Activated T-cell treated with anti-CD3 and anti-CD28 coated beads, Interleukin-2, amount 50 U/mL, for 4 hours (primary cell): ENCODE measurements at places on chromosomes 7 and 10. TPM values are rescaled to one million over a fixed set of nuclear protein-coding genes. Genes with fewer than 3 reads are reported as not detected.

KIFBP gene
- 11.4 TPM for total RNA-seq

CPA2 gene
- total RNA-seq: 0.87 TPM

SAP25 gene
- total RNA-seq: 7.6 TPM

TMEM176B gene
- total RNA-seq: 0.58 TPM

CHRM2 gene
- total RNA-seq: 0.22 TPM

CCNJ gene
- 8.9 TPM for total RNA-seq

TMEM184A gene
- 0.19 TPM for total RNA-seq

AKR1D1 gene
- total RNA-seq: not detected

SEMA4G gene
- 0.35 TPM for total RNA-seq

MPP7 gene
- 2.9 TPM for total RNA-seq

TMEM196 gene
- not detected for total RNA-seq

ASB10 gene
- not detected for total RNA-seq

GPR85 gene
- not detected for total RNA-seq

DNA sequence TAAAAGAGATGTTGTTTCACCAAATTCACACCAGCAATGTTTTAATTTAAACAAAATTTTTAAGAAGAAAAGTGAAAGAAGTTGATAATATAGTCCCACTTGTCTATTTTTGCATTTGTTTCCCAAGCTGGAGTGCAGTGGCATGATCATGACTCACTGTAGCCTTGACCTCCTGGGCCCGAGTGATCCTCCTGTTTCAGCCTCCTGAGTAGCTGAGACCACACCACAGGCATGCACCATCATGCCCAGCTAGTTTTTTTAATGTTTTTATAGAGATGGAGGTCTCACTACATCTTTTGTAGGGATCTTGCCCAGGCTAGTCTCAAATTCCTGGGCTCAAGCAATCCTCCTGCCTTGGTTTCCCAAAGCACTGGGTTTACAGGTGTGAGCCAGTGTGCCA, 14.1 kb upstream of the NDUFA5 start:
- DNase-seq: no peak

DNA sequence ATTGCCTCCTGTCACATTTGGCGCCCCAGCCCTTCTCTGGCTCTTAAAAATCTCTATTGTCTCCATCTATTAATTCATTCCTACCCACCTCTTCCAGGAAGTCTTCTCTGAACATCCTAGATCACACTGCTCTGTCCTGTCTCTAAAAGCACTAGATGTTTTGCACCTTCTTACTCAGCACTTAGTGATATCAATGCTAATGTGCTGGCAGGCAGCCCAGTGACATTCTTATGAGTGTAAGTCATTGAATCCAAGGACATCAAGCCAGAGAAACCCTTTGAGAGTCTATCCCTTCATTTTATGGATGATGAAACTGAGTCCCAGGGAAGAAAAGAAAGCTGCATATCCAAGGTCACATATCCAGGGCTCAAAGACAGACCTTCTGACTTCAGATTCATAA, 48.3 kb upstream of the PAX2 start:
- no peak for DNase-seq

- DNase-seq: no peak
Measured at GRCh38 chr10:114753126-114753525, 68.5 kb upstream of the FHIP2A start.

DNA sequence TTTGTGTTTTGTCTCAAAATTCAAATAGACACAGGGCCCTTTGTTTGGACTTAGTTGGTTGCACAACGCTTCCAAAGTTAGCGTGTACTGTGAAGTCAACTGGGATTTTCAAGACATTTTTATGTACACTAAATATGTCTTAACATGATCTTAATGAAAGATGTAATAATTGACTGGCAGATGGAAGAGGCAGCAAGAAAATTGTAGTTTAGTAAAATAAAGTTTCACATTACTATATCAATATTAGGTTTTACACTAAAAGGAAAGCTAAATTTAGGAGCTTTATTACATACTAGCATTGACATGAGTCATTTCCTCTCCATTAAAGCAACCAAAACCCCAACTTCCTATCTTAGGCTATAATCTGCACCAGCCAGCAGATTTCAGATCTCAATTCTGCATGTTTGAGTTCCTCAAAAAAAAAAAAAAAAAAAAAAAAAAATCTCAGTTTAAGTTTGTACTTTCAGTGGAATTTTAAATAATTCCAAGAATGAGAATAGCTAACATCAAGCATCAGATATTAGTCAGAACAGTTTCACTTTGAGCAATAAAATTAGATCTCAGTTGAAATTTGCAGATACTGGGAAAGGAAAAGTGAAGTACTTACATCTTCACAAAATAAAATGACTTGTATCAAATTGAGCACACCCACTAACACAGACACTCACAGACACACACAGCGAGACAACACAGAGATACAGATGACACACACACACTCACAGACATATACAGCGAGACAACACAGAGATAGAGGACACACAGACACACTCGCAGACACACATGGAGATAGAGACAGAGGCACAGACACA, 346.6 kb upstream of the KLF6 start:
- DNase-seq: peak; percentile 11

- DNase-seq: no peak
Measured at GRCh38 chr7:149292462-149292823, 30.4 kb downstream of the ZNF783 start.

DNA sequence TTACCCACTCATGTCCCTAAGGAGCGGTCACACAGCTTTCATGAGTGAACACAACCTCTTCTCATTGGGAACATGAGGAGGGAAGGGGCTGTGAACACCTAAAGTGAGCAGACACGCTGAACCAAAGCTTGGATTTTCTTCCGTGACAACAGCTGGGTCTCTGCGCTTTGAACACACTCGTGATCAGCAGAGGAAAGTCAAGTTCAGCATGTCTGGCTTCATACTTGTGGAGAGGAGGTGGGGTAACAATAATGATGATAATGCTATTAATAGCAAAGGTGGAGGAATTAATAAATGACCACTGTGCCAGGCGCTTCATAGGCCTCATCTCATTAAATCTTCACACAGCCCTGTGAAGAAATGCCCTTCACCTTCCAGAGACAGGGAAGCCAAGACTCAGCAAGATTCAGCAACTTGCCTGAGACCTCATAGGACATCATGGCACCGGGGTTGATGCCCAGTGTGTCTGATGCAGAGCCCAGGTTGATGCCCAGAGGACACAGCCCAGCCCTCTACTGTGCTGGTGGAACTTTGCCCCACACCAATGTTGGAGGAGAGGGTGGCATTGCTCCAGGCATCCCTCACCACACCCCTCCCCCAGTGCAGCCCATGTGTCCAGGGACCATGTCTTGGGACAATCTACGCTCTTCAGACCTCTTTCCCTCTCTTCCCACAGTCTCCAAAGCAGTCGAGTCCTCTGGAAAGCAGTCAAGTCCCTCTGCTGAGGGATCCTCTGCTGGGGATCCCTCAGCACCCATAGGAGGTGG, 40.6 kb downstream of the GSDME start:
- no peak for DNase-seq

DNA sequence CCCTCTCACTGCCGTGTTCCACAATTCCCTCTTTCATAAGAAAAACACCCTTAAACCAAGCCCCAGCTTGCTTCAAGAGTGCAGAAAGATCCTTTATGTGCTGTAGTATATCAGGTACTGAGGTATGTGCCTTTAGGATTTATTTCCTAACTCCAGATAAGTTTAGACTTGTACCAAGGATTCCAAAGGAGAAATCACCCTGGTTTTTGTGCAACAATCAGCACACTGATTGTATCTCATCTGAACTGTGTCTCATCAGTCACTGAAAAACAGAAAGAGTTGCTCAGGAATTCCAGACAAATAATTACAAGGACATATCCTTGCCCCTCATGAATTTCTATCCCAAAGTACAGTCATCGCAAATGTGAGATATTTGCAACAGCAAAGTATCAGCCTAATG, 77.2 kb upstream of the PTPRZ1 start:
- no peak for DNase-seq

- no peak for DNase-seq
Measured at GRCh38 chr7:155860840-155861479, 48.7 kb upstream of the SHH start.

- no peak for DNase-seq
Measured at GRCh38 chr7:116407165-116407564, 92.4 kb upstream of the CAV2 start.

GRCh38 chr10:100043796-100044195, 34.0 kb upstream of the DNMBP start:
- DNase-seq: no peak

DNA sequence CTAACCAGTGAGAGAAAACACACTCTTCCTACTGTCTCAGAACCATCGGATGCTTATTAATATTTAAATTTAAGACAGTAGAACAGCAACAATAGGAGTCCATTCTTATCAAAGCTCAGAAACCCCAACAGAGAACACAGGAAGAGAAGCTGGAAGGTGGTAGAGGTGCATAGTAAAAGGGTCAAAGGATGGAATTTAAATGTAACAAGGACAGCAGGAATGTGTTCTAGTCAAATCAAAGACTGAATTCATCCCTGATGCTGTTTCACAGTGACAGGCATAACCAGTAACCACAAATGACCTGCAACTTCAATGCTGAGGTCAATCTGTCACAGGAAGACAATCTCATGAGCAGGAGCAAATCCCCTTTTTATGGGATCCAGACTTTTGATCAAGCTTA, 1259.7 kb downstream of the XPNPEP1 start:
- no peak for DNase-seq

DNA sequence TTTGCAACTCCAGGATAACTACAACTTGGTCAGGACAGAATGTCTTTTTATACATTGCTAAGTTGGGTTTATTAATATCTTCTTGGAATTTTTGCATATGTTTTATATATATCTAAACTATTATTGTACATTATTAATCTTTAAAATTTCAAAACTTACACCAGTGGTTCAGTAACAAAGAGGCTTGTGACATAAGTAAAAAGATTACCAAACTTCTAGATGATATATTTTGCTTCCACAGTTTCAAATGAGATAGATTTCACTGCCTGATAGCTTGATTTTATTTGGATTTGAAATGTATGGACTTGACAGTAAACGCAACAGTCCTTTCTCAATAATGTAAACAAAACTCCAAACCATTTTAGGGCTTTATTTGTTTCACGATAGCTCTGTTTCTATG, 701.2 kb upstream of the IGFBP3 start:
- DNase-seq: no peak

GRCh38 chr10:33073641-33074415, 115.8 kb upstream of the ITGB1 start:
- no peak for DNase-seq

GRCh38 chr7:115678086-115678982, 352.2 kb downstream of the TFEC start:
- DNase-seq: no peak

GRCh38 chr7:76020031-76020714, 25.8 kb upstream of the TMEM120A start:
- DNase-seq: peak; percentile 69

- DNase-seq: no peak
Measured at GRCh38 chr7:146054909-146055308, 61.7 kb upstream of the CNTNAP2 start.

GRCh38 chr10:93435621-93436397, 46.3 kb downstream of the MYOF start:
- DNase-seq: no peak

- no peak for DNase-seq
Measured at GRCh38 chr7:100128637-100128963, 1.8 kb downstream of the MBLAC1 start.

DNA sequence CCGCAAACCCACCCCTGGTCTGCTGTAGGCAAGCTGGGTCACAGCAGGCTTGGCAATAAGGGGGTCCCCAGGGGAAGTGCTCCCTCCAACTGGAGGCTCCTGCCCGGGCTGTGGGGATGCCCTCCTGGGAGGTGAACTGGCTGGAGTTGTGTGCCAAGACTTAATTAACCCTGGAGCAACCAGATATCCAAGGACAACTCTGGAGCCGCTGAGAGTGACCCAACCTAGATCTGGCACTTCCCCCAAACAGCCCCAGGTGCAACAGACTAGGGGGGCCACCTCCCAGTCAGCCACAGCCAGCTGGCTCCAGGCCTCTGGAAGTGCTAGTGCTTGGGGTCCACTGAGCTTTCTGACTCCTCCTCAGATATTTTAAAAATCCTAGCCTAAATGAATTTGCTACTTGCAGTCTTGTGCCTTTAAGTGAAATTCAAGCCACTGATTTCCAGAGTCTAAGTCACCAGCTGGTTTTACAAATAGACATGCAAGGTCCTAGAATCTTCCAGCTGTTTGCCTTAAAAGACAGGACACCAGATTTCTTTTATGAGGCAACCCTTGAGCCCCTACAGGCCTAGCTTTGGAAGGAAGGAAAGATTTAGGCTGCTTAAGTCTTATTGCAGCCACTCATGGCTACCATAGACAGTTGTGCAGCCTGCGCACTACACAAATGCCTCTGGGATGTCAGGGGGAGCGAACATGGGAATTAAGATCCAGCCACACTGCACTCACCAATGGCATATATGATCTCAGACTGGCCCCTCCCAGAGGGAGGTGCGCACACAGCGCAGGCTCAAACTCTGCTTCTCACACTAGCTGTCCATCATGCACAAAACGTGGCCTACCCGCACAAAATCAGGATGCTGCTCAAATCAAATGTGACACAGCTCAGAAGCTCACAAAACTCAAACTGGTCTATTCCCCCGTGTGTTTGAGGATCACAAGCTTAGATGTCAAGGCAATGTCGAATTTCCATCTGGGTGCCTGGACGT, 42.6 kb upstream of the MYL10 start:
- DNase-seq: no peak

DNA sequence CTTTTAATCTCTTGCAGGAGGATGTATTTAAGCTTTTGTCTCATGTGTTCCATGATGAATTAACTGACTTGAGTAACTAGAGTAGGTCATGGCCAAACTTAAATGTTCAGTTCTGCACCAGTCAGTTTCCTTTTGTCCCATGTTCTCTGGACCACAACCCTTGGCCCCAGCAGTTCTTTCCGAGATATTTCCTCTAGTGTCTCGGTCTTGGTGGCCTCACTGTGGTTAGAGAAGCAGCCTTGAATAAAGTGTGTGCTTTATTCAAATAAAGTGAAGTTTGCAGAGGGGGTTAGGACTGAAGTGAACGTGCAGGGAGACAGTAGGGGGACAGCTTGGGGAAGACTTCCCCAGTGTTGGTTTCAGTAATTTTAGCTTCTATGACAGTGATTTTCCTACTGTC, 9.3 kb downstream of the ZNF212 start:
- DNase-seq: no peak

- no peak for DNase-seq
Measured at GRCh38 chr10:86366902-86367151, 232 bp upstream of the GRID1 start.

DNA sequence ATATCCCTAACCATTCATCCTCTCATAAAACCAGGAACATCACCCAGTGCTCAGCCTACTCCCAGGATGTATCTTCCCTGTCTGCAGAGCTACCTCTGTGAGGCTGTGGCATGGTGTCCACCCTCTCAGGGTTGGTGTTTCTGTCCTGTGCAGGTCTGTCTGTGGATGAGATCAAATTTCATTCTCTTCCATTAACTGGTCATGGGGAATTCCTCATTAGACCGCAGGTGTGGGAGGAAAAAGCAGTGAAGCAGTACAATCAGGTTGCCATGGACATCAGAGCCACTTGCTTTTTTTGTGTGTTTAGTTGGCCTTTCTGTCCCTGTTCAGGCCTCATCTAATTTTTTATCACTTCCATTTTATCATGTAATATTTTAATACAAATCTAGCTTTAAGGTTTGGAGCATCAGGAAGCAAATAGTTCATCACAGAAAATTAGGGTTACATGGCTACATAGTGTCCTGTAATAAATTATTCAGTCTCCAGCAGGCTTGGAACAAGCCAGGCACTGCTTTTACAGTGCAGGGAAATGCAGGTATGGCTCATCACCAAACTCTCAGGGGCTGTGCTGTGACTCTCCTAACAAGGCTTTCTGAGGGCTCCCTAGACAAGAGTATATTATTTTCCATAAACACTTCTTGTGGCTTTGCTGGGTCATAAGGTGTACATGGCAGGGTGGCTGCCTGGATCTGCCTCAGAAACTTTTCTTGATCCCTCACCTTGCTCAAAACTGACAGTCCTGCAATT, 594.9 kb upstream of the IGFBP3 start:
- DNase-seq: no peak
